ENCODE measurements at places on chromosomes 4 and X.

- DNase-seq, result no peak
Measured at GRCh38 chr4:11138964-11139363, 289.7 kb downstream of the HS3ST1 start.

DNA sequence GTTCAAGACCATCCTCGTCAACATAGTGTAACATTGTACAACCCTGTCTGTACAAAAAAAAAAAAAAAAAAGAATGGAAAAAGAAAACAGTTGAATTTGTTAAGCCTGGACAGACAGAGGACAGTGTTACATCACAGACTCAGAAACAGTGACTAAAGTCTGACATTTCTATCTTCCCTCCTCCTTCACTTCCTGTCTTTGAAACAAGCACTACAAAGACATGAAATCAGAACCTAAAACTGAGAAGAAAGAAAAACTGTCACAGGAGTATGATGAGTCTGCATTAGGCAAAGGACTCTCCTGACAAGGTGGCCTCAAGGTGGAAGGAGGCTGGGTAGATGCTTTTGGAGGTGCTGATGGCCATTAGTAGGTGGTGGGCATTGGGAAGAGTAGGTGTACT is 126.7 kb downstream of the RBM47 start:
- no peak for DNase-seq

DNA sequence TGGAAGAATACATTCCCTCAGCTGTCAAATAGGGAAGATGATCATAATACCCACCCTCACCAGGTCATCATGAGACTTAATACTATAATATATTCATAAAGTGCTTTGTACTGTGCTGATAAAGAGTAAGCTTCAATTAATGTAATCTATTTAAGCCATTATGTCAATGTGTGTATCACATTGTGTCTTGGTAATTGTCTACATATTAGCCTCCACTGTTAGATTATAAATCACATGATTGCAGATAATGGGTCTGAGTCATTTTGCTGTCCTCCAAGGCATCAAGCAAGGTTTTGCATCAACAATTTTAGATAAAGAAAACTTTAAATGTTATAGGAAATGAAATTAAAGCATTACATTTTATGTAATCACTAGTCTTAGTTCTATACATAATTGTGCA is 45.2 kb upstream of the CEP135 start:
- DNase-seq, result no peak

- no peak for DNase-seq
Measured at GRCh38 chr4:168199260-168199957, 107.1 kb downstream of the ANXA10 start.

DNA sequence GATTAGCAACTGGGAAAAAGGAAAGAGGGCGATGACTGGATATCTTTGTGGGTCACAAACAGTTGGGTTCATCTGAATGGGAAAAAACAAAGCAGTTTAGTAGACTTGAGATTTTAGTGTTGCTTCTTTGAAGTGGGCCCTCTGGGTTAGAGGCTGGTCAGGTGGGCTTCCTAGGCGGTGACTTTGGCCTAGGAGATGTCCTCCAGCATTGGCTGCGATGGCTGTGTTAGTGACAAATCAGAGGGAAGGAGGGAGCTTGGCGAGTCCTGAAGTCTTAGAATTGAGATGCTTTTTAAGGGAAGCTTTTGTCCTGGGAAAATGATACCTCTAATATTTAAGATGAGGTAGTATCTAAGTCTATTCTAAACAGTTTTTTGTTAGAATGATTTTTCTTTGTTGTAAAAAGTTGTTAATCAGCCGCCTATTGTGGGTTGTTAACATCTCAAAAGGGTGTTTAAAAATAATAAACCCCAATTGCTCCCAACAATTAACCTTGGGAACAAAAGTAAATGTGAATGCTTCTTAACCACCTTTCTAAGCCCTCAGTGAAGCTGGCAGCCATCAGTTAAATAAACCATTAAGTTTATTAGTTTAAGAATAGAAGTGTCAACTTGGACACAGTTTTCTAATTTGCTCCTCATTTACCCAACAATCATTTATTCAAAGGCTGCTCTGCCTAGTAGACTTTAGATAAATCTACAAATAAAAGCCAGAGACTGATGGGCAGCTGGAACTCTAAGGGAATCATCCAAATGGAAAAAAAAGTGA is 31.7 kb downstream of the DLG3 start:
- no peak for DNase-seq

GRCh38 chr4:166045457-166045856 is 172.4 kb downstream of the TLL1 start:
- no peak for DNase-seq

GRCh38 chr4:108446556-108446955 is 173.8 kb upstream of the RPL34 start:
- DNase-seq, result no peak

DNA sequence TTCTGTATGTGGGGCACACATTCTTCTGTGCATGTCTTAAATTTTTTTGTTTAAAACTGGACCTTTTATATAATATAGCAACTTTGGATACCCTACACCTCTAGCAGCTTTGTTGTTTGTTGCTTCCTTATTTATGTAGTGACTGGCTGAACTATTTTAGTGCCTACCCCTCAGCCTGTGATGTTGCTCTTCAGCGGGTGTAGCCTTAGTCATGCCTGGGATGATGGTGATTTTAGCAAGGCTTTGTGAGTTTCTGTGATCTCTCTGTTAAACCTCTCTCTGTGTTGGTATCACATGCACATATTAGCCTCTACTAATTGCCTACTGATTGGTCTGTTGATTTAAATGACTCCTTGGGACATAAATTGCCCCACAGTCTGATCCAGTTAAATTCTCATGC is 22.8 kb downstream of the USP9X start:
- no peak for DNase-seq

DNA sequence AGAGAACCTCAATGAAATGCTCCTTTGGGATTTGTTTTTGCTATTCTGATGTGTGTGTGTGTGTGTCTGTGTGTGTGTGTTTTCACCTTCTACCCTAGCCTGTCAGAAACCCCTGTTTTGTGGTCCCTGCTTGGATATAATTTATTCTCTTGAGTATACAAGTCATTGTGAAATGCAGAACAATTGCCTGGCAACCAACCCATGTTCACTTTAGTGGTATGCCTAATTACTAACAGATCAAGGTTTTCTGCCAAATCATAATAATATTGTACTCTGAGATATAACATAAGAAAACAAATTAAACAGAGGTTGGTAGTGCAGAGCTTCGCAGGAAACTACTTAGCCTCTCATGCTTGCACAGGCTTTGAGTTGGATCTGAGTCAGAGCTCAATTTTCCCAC is 7.0 kb upstream of the TET2 start:
- no peak for DNase-seq

- DNase-seq, result no peak
Measured at GRCh38 chr4:108092288-108092687, 76.4 kb downstream of the LEF1 start.

- DNase-seq, result no peak
Measured at GRCh38 chrX:8815460-8816065, 14.4 kb upstream of the FAM9A start.

DNA sequence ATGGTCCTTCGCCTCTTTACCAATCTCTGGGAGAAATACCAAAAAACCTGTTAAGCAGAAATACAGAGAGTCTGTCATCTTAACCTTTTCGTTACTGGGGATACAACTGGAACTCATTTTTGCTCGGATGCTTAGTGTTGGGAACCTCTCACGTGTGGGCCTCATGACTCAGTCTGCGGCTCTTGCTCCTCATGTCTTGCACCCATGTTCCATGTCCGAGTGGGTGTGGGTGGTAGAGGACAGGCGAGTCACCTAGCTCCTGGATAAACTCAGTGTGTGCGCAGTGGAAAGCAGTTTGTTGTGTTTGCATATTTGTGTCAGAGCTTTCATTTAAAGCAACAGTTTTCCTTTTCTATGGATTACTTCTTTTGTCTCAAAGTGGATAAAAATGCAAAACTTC is 70.6 kb downstream of the TNIP2 start:
- DNase-seq, result no peak

DNA sequence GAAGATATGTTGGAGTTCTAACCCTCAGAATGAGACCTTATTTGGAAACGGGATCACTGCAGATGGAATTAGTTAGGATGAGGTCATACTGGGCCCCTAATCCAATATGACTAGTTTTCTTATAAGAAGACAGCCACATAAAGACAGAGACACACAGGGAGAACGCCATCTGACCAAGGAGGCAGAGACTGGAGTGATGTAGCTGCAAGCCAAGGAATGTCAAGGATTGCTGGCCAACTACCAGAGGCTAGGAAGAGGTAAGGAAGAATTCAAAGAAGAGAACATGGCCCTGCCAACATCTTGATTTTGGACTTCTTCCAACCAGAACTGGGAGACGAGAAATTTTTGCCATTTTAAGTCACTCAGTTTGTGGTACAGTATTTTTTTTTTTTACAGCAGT is 152.8 kb upstream of the DIPK2B start:
- DNase-seq, result no peak

DNA sequence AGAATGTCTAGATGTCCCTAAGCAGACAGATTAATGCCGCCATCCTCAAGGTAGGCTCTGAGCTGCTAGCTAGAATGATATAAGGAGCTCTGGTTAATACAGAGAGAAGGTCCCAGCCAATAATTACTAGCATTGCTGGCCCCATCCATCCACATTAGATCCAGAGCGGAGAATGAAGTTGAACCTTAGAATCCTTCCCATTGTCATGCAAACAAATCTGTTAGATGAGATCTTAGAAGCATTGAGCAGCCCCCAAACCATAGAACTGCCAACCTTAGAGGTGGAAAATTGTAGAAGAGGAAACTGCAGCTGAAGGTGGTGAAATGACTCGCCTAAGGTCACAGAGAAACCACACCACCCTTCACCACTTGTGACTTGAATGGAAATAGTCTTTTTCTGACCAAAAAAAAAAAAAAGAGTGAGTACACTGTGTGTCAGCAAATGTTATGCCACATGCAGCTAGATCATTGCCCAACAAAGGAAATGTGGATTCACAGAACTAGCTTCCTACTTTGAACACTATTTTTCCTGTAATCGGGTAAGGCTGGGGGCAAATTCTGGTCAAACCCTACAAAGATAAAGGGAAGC is 162.1 kb downstream of the SMIM20 start:
- DNase-seq, result no peak

DNA sequence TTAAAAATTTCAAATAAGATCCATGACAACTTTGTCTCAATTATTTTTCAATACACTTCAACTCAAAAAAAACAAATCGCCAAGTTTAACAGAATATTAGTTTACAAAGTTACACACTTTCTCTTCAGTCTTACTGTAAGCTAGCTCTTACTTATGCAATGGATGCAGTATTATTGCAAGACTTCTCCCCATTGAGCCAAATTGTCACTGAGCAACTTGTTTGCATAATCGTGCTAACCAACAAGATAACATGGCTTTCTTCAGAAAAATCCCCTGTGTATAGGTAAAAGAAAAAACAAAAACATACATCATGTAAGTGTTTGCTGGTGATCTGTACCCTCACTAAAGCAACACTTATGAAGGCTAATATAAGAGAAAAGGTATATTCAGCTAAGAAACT is 18.9 kb downstream of the DNAJB14 start:
- no peak for DNase-seq

GRCh38 chrX:48509245-48509590 is 426 bp downstream of the PORCN start:
- no peak for DNase-seq

DNA sequence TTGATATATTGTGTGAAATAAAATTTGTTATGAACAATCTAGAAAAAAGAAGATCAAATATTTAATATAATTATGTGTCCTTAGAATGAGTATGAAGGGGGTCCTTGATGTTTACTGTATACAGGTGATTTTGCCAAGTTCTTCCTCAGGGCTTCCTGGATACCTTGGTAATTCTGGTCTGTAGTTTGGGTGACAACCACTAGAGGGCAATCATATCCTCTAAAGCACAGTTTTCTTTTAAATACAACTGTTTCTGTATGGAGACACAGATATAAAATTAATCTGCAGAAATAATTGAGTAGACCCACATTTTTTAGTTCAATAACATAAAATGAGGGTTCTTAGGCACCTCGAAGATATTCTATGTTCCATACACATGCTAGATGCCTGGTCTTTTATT is 157.7 kb downstream of the SPANXN1 start:
- no peak for DNase-seq

DNA sequence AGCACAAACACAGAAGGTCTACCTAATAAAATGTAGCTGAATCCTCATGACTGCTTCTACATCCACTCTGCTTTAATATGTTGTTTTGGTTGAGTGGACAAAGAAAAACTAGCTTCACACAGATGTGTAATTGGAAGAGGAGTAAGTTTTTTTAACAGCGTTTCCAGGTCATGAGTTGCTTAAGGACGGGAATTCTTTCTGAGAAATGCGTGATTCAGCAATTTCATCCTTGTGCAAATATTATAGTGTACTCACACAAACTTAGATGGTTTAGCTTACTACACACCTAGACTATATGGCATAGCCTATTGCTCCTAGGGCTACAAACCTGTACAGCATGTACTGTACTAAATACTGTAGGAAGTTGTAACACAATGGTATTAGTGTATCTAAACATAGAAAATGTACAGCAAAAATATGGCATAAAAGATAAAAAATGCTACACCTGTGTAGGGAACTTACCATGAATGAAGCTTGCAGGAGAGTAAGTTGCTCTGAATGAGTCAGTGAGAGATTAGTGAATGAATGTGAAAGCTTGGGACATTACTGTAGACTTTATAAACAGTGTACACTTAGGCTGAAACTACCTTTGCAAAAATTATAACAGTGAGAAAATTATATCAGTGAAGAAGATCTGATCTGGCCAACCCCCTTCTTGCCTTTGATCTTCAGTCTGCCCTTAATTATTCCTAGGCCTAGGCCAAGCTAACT is 70.8 kb upstream of the IL15 start:
- no peak for DNase-seq

DNA sequence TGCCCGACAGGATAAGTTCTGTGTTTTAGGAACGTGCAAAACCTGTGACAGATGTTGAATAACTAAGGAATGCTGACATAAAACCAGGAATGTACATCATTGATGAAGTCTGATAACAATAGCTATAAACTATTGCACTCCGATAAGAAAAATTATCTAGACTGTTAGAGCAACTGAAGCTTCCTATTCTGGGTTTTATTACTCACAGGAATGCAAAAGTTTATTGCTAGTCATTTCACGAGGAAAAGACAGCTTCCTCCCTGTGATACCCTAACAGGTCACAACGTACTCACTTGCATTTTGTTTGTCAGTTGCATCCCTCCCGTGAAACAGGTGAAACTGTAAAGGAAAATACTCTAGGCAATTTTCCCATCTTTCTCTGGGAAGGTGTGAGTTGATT is 65.9 kb downstream of the CLDN22 start:
- DNase-seq, result no peak
